ENCODE measurements at places on chromosomes 12 and 14.

DNA sequence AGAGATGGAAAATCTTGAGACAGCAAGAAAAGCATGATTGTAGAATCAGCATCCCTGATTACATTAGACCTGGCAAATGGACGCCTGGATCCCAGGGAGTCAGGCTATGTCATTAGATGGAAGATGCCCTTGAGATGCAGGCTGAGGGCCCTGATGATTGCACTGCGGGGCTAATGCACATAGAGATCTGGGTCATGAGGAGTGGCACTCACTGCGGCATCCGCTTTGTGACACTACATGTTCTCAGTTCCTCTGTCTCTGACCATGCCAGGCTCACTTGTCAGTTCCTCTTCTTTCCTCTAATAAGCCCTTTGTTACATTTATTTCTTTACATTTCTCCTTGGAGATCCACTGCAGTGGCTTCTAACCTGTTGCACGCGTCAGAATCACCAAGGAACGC, 70.1 kb upstream of the GPATCH2L start:
- no peak for DNase-seq

DNA sequence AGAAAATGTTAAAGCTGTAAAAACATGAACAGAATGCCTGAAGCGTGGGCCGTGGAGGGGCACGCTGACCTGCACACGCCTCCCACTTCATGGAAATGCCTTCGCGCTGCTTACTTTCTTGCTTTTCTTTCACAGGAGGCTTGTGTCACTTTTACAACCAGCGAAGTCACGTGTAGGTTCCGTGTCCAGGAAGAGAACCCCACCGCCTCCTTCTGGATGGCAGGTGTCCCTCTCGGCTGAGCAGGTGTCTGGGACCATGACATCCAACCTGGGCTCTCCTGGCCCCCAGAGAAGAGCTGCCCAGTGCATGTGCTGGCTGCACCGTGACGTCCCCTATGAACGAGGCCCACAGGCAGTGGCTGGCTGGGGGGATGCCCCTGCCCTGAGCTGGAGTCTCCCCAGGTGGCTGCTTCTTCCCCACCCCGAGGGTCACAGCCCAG, 345.0 kb upstream of the SFSWAP start:
- DNase-seq: no peak

GRCh38 chr12:1318327-1319031, 275.9 kb downstream of the FBXL14 start:
- DNase-seq: no peak

- no peak for DNase-seq
Measured at GRCh38 chr12:115216301-115216700, 532.3 kb upstream of the TBX3 start.

- DNase-seq: no peak
Measured at GRCh38 chr12:12915656-12916055, 24.3 kb downstream of the GPRC5A start.

DNA sequence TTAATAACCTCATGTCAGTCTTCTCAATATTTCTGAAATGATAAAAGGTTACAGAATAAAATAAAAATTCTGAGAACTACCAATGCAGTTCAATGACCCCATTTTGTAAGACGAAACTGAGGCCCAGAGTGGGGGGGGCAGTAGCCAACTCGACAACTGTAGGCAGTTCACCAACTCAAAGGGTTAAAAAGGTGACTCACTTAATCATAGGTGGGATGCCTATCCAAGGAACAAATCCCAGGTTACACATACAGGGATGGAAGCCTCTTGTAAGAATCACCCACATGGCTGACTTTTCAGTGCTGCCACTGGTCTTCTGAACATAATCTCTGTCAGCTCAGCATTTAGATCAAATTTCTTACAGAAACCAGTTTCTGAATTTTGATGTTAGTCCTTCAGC, 10.9 kb downstream of the PPM1H start:
- DNase-seq: no peak

- no peak for DNase-seq
Measured at GRCh38 chr12:92952394-92952793, 23.3 kb upstream of the EEA1 start.

DNA sequence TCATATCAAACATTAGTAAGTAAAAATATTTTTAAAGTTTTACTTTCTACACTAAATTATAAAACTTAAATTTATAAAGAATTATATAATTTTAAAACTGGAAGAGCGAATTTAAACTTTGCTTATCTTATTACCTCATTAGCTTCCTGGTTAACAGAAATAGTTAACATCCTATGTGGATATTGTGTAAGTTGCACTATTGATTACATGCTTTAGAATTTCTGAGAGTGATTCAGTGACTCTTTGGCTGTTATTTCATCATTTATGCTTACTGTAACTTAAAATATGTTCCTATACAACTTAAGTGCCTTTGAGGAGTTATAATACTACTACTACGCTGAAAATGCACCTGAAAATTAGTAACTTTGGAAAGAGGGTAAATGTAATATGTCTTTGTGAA, 101.4 kb downstream of the FOXA1 start:
- DNase-seq: no peak

DNA sequence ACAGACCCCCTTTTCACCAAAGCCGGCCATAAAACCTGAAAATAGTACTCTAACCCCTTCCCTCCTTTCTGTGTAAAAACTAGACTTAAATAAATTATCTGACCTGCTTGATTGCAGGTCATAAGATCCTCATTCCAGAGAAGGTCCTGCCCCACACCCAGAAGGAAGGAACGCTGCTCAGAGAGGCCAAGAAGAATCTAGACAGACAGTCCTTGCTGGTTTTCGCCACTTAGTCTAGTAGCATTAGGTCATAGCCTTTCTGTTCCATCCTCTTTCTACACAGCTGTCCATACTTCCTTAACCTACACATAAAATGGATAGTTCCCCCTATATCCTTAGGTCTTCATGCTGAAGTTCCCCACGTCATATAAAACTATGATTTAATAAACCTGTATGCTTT, 83.7 kb upstream of the IGF1 start:
- DNase-seq: no peak

DNA sequence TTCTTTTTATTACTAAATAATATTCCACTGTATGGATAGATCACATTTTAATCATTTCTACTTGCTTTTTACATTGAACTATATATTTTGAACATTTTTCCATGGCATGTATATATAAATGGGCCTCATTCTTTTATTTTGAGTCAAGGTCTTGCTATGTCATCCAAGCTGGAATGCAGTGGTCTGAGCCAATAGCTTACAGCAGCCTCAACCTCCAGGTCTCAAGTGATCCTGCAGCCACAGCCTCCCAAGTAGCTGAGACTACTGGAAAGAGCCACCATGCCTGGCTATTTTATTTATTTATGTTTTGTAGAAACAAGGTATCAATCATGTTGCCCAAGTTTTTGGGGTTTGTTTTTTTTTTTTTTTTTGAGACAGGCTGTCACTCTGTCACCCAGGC, 7.6 kb downstream of the FCF1 start:
- DNase-seq: no peak

GRCh38 chr12:1579651-1580435, 14.5 kb downstream of the FBXL14 start:
- no peak for DNase-seq

DNA sequence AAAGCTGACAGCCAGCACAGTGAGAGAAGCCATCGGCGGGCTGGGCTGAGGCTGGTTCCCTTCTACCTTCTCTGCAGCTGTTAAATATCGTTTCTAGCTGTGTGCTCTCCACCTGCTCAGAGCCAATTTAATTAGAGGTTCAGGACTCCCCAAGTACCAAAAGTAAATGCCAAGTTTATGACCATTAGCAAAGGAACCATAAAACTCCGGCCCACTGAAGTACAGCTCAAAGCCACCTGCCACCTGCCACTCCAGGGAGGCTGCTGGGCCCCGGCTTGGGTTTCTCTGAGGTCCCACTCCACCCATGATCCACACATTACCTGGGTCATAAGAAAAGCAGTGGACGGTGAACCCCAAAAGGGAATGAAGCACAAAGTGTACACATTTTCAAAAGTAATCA, 272.8 kb downstream of the KSR2 start:
- no peak for DNase-seq

DNA sequence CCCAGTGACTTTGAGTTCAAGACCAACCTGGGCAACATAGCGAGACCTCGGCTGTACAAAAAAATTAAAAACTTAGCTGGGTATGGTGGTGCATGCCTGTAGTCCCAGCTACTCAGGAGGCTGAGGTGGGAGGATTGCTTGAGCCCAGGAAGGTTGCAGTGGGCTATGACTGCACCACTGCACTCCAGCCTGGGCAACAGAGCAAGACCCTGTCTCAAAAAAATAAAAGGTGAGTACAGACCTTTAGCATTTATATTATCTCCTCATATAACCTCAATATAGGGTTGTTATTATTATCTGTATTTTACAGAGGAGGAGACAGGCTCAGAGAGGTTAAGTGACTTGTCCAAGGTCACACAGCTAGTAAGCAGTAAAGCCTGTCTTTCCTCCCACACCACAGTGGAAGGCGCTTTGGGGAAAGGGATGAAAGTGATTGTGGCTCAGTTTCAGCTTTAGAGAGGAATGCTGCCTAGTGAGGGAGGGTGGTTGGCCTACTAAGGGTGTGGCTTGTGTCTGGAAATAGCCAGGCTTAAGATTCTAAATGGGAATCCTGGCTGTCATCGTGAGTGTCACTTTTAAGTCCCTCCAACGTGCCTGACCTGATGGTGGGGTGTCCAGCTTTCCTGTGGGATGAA, 7.2 kb downstream of the TPCN1 start:
- DNase-seq: no peak

GRCh38 chr14:81122326-81122725, 98.4 kb downstream of the GTF2A1 start:
- no peak for DNase-seq

GRCh38 chr12:48454667-48455066, 17.7 kb upstream of the ANP32D start:
- DNase-seq: no peak

GRCh38 chr14:56664811-56665421, 85.3 kb downstream of the TMEM260 start:
- DNase-seq: no peak

DNA sequence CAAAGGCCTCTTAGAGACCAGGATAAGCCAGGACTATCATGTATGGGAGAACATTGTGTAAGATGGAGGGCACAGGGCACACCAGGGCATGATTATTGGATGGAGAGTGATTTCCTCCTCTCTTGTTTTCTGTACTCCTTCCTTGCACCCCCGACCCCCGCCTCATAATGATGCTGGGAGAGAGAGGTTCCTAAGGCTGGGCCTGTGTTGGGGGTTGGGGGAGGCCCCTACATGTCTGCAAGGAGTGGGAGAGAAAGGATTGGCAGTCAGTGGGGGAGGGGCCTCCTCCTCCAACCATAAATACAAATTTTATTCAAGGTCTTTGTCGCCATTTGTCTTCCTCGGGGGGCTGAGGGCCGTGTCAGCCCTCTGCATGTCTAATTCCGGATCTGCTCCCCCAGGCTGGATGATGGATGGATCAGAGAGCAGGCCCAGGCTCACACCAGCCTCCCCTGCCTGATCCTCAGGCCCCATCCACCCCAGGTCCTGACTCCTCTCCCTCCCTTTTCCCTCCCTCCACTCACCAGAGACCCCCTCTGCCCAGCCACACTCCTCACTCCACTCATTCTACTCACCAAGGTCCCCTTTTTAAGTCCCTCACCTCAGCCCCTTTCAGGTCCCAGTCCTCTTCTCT, 2.0 kb upstream of the C1QL4 start:
- no peak for DNase-seq

DNA sequence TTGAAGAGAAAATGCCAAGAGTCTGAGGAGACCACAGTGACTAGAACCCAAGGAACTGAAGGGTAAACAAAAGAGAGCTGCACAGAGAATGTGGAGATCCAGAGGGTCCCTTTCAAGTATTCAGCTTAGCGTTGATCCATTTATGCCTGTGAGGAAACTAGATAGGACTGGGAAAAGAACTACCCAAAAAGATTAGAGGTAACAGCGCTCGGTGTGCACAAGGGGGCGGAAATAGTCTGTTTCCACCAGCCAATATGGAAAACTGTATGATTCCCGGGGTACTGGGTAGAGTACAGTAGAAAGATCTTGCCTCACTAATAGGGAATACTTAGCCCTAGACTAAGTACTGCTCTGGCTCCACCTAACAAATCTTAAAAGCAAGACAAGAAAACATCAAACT, 135.5 kb downstream of the DPF3 start:
- DNase-seq: no peak

DNA sequence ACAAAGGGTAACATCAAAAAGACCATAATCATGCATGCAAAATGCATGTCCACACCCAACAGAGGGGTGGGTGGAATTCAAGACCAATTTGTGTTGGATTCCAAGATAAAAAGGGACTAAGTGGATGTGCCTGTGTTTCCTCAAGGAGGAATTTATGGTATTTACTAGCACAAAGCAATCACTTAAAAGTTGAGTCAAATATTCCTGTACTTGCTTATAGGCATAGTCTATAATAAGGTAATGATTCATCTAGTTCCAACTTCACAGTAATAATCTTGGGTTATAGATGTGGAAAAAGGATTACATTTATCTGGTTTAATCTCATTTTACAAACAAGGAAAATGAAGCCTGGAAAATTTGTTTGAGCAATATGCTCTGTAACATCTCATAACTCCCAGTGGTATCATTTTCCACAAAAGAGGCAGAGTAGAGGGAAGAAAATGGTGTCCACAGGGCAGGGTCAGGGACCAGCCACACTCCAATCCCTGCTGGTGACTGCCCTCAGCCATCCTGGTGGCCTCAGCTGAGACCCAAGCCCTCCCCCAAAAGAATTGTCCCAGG, 80.8 kb upstream of the REP15 start:
- no peak for DNase-seq

GRCh38 chr12:113145720-113146551, 3.6 kb upstream of the CFAP73 start:
- no peak for DNase-seq

DNA sequence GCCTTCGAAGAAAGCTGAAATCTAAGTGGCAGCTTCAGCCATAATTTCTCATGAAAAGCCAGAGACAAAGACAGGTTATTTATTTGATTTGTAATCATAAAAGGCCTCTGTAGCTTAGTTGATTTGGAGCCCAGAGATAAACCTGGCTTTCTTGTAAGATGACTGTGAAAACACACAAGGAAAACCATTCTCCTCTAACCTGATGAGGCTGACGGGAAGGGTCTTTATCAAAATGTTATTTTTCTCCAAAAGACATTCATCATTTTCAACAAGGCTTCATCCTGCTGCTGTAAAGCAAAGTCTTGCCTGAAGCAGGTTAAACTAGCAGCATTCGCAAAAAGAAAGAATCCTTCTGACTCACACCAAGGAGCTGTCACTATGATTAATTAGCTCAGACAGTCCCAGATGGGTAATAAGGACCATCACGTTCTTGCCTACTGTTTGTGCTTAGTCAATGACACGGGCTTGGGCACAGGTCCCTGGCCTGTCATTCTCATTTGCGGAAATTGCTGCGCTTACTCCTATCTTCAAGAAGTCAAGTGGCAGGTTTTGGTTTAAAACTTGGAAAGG, 286.6 kb downstream of the C12orf75 start:
- DNase-seq: no peak

Data from activated CD4-positive, alpha-beta T cell treated with anti-CD3 and anti-CD28 coated beads for 24 hours (primary cell).